ENCODE measurements at places on chromosomes 3 and 15.

DNA sequence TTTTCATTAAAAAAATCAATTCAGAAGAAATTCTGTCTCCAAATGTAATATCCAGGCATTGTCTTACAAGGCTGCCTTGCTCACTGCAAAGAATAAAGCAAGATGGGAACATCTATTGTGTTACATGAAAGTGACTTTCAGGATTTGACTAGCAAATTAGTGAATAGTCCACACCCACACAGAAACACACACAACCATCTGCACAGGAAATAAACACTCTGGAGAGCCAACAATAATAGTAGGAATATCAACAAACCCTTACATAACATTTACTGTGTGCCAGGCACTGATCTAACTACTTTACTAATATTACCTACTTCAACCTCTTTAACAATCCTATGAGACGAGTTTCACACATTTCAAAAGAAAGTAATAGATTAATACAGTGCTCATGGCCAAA is 28.9 kb upstream of the ZNF385D start:
- no peak for DNase-seq

DNA sequence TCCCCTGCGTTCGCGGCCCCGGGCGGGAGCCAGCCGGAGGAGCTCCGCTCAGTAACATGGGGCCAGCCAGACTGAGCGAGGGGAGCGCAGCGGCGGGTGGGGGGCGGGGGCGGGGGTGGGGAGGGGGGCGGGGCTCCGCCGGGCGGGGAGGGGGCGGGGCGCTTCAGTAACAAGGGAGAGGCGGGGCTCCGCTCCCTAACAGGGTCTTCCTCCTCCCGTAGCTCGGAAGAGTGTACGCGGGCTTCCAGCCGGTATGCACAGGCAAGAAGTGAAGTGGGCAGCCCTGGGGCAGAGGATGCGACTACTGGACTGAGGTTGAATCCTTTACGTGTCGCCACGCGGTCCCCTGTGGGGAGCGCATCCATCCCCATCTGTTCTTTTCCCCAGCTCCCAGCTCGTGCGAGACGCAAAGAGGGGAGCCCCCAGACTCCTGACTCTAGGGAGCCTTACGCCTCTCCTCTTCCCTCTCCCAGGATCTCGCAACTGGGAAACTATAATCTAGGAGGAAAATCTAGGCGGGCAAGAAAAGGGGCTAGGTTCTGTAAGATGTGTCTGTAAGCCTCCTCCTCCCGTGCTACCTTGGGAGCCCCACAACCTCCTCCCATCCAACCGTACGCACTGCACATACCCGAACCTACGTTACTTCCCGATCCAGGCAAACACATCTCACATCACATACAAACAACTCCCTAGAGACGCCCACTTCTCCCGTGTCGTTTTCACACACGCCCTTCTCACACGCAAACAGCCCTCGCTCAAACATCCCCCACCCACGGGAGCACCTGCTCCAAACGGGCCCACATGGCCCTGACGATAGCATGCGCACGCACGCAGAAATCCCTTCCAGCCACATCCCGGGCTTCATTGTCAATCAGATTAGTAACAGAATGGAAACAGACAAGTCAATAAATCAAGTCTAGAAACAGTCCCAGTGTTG is at the start of gene SHF:
TSS of gene SHF (minus strand) at position 73 of the 937 bp plus-strand sequence. CDS start at position 58, 15 bp downstream.
- no peak for DNase-seq

DNA sequence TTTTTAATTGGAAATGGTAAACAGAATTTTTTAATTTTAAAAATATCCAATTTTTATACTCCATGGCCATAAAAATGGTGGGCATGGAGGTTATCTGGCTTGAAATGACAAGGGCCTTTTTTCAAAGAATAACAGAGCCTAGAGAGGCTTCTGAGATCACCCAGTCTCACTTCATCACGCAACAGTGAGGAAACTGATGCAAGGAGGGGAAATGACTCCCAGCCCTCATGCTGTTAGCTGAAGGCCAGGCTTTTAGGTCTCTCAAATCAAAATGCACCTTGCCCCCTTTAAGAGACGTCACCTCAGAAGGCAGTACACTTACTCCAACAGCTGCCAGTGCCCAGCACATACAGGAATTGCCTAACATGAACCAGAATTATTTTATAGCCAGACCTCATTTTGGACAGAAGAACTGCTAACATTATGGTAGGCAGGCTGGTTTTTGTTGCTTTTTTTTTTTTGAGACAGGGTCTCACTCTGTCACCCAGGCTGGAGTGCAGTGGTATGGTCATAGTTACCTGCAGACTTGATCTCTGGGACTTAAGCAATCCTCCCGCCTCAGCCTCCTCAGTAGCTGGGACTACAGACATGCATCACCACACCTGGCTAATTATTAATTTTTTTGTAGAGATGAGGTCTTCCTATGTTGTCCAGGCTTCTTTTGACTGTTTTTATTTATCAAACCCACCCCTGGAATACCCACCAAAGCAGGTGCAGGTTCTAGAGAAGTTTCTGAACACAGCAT is 9.1 kb downstream of the RAB43 start:
- DNase-seq = peak; percentile 69

DNA sequence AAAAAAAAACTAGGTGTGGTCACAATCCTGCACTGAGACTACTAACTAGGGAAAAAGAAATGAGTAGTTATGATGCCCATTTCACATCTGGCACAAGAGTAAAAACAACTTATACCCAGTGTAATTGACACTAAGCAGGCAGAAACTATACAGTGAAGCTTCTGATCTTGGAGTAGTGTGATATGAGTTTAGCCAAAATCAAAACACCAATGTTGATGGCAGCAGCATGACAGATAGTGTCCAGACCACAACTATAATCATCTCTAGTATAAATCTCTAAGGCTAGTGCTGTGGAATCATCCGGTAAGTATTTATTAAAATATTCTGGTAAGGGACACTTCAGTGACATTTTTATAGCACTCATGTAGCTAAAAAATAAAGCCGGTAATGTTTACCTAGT is 108.5 kb upstream of the EPHA6 start:
- DNase-seq = no peak

- no peak for DNase-seq
Observed at GRCh38 chr3:177828208-177828565, 630.9 kb upstream of the TBL1XR1 start.

DNA sequence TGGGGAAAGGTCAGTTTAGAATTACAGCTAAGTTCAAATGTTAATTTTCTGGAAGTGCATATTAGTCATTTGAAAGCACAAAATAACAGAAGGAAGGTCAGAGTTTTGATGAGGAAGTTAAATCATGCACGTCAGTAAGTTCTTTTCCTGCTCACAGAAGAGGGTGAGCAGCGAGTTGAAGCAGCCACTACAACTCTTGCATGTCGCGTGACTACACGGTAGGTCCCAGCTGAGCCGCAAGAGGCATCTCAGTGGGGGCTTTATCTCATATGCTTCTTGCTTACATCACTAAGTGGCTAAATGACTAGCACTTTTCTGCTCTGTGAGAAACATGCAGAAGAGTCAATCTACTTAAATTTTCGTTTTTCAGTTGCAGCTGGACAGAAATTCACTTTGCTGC is 21.3 kb upstream of the SEC62 start:
- DNase-seq = peak; percentile 86

GRCh38 chr3:151439652-151440125 is 21.2 kb downstream of the IGSF10 start:
- peak; percentile 19 for DNase-seq

DNA sequence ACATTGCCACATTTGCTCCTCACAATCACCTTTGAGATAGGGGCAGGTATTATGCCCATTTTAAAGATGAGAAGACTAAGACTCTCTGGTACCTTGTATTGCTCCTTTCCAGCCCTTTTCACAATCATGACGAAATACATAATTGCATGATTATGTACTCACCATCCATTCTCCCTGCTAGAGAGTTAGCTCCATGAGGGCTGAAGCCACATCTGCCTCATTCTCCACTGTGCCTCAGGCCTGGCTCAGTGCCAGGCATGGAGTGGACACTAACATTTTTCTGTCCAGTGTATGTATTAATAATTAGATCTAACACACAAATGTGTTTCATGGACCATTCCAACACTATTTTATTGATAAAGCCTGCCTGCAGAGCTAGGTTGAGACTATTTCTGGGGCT is 191.4 kb downstream of the MINAR1 start:
- no peak for DNase-seq

DNA sequence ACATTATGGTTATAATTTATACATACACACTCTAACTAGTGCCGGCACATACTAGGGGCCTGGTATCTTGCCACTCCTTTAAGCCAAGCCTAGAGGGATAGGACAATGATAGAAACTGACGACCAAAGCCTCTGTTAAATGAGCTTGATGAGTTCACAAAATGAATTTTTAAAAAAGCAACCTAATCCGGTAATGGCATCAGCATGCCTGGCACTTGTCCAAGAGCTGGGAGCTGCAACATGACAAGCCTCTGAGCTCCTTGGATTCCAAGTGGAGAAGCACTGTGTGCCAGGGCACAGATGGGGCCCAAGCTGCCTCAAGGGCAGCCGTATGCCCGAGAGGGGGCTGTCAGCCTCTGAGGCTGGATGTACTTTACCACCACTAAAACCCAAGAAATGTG is 9.7 kb downstream of the ETV5 start:
- no peak for DNase-seq

DNA sequence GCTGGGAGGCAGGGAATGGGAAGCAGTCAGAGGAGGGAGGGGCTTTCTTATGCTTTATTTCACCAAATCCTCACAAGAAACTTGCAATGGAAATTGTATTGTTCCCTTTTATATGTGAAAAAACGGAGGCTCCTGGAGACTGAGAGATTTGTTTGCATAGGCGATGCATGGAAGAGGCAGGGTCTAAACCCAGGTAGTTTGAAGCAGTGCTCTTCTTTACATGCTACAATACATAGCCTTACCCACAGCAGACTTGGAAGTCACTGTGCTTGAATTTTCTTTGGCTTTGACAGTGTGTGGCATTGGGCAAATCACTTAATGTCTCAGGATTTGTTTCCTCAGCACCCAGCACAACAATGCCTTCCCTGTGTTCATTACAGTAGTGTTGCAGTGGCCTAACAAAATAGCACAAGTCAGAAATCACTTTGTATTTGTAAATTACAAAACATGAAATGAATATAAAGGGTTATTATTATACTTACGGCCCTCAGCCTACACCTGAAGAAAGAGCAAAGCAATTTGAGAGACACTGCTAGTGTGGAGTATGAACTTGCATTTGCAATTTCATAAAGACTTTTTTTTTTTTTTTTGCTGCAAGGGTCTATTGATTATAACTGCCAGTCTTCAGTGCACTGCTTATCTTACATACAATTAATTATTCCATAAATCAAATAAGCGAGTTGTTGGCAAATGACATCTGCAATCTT is 646.4 kb upstream of the KCNMB2 start:
- no peak for DNase-seq

DNA sequence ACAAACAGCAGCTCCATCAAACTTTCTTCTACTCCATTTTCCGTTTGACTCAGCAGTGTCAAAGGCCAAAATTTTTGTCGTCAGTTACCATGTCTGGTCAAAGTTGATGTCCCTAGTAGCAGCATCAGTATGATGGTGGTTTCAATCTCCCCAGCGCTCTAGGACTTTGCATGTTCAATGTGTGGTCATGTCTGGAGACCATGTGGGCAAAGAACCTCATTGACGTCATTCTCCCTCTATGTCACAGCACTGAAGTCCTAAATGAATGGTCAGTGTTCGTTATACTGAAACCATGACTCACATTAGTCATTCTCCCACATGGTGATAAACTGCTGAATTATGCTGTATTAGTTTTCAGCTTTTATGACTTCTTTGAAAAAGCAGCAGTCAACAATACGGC is 23.2 kb downstream of the SHC4 start:
- DNase-seq = no peak

DNA sequence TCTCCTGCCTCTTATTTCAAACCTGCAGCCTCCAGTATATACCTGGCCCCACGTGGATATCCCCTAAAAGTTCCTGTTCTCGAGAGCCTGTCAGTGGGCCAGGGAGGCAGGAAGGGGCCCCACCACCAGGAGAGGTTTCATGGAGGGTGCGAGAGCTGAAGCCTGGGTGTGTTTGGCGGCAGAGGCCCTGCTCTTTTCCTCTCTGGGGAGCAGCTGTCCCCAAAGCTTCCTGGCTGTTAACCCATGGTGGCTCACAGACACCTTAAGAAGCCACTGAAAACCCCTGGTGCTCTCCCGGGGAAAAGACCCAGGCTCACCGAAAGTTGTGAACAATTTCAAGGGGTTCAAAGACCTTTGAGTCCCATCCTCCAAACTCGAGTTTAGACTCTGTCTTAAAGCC is 1.1 kb downstream of the PRRT3 start:
- DNase-seq = no peak

DNA sequence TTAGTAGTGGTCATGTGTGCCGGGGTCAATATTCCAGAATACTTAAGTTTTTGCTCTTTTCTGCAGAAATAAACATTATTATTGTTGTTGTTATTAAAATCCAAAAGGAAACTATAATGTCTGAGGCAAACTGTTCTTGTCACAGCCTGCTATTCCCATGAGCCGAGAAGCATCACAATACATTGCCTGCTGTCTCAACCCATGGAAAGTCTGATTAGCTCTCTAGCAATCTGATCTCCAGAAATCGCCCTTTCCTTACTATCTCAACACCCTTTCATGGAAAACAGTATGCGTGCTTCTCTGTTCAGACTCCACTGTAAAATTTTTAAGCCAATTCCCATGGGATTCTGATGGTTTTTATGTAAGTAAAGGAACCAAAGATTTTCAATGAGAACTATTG is 811.0 kb downstream of the TUSC7 start:
- no peak for DNase-seq

GRCh38 chr15:67174864-67175573 is 79.4 kb downstream of the AAGAB start:
- DNase-seq = no peak

GRCh38 chr3:38916706-38917105 is 100.7 kb upstream of the SCN10A start:
- DNase-seq = no peak

Measured in SIG-M5 (cell line).